ENCODE measurements at places on chromosomes 5 and 9.

DNA sequence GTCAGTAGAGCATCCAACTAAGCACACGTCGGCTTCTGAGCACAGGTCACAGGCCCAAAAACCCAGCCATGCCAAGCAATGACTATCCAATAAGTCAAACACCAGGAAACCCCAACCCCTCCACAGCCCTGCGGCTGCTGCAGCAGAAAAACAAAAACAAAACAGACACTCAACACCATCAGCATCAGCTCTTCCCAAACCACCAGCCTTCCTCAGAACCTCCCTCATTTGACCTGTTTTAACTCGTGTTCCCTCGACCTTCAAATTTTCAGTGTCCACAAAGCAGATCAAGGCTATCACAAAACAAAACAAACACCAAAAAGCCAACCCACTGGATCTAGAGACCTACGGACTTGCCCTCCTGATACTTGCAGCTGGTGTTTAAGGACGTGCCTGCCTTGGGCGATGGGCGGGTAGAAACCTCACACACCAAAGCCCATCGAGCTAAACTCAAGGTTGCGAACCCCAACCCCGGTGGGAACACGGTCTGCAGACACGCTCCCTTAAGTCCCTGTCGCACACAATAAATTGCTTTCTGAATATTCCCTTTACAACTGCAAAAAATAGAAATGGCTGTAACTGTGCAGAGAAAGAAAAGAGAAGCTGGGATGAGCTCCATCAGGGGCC lies 247.1 kb upstream of the ANKRD55 start:
- no peak for DNase-seq

GRCh38 chr5:112995764-112996618 lies 19.4 kb downstream of the DCP2 start:
- DNase-seq, result peak; percentile 80

DNA sequence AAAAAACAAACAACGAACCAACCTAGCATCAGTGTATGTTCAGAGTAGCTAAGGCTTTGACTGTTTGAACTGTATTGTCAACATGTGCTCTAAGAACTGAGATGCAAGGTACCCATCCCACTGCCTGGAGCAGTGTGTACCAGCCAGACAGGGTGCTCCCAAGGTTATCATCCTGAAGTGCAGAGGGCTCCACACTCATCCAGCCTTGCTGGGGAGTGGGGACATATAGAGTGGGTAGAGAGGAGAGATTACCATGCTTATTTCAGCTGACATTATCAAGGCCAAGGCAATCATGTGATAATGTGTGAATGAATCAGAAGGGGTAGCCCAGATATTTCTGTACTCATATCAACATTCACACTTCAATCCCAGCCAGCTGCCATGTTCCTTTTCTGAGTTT lies 68.7 kb upstream of the ZNF622 start:
- DNase-seq, result no peak

GRCh38 chr9:80163889-80164288 lies 592.1 kb downstream of the TLE4 start:
- DNase-seq, result no peak

Data from glutamatergic neuron (in vitro differentiated cells).